T-helper 17 cell (primary cell): ENCODE measurements at places on chromosomes 12 and 14.

DNA sequence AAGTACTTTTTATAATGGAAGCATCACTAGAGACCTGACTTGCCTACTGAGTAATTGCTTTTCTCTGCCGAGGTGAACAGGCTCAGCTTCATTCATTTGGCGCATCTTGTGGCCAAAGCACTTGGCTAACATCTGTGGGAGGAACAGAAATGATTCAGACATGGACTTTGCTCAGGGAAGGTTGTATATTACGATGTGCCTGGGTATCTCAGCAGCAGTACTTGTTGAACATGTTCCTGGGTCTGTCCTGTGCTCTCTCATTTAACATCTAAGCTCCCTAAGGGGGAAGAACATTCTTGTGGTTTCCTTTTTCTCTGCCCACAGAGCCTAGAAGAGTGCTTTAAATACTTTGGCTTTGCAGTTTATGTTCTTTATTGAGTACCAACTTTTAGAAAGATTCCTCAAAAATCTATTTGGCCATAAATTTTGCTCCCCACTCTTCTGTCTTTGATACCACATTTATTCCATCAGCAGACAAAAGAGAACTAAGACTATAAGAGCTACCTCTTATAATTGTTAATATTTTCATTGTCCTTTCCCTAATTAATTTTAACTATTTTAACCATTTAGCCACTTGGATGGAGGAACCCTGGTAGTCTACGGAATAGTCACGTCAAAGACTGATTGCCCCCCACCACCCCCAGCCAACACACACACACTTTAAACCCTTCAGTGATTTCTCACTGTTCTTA lies 101.2 kb upstream of the EGLN3 start:
- no peak for DNase-seq

GRCh38 chr12:113645183-113645582 lies 173.5 kb upstream of the LHX5 start:
- DNase-seq: no peak

GRCh38 chr12:111457577-111457976 lies 51.9 kb downstream of the SH2B3 start:
- no peak for DNase-seq

DNA sequence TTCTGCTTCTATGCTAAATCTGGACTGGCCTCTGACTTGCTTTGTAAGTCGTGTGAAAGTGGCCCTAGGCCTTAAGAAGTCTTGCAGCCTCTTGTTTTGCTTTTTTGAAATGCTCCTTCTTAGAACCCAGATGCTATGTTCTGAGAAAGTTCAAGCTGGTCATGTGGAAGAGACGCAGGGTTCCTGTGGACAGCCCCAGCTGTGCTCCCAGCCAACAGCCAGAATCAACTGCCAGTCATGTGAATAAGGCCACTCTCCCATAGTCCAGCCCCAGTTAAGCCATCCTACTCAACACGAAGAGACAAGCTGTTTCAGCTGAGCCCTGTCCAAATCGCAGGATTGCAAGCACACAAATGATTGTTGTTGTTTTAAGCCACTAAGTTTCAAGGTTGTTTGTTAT lies 37.3 kb upstream of the TBPL2 start:
- no peak for DNase-seq

DNA sequence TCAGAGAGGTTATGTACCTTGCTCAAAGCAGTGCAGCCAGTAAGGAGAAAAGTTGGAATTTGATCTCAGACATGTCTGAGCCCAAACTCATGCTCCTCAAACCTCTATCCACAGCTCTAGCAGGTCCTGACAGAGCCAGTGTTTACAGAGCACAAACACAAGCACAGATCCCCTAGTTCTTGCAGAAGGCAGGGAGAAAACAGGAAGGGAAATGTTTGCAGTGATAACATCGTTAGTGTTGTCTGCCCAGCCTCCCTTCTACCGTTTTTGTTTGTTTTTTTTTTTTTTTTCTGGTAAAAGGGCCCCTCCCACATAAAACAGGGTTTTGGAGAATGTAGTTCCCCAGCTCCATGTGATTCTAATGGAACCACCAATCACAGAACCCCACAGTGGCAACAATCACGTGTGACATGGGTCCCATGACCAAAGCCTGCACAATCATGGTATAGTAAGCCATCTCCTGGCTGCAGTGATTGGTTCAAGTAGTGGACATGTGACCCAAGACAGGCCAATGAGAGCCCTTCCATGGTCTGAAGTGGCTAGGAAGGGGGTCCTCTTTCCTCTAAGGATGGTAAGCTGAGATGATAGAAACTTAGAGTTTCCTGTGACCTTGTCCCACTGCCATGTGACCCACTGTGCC lies 513.4 kb downstream of the MED13L start:
- no peak for DNase-seq

DNA sequence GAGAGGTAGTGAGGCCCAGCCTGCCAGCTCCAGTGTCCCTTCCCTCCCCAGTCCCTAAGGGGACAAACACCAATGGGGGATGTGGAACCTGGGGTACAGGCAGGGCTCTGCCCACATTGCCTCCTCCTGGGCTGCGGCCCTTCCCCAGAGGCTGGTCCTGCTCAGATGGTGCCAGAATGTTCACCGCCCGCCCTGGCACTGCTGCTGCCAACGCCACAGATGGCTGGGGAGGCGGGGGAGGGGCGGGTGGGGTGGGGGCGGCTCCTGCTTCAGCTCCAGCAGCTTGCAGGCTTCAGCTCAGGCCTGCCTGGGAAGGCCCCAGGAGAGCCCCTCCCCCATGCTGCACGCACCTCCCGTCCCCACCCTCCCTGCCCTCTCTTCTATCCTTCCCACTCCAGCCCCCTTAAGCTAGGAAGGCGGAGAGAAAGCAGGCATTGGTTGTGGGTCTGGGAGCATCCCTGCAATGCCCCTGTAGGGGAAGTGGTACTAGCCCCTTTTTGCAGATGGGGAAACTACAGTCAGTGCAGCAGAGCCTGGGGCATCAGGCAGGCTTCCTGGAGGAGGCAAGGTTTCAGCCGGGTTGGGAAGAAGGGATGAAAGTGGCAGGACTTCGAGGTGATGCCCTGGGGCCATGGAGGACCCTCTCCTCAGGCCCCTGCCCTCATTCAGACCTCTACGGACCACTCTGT lies 2.0 kb upstream of the BEGAIN start:
- no peak for DNase-seq

- no peak for DNase-seq
Observed at GRCh38 chr12:64173456-64173855, 48.6 kb downstream of the KICS2 start.

GRCh38 chr12:65742018-65743010 lies 82.0 kb upstream of the HMGA2 start:
- DNase-seq: no peak

DNA sequence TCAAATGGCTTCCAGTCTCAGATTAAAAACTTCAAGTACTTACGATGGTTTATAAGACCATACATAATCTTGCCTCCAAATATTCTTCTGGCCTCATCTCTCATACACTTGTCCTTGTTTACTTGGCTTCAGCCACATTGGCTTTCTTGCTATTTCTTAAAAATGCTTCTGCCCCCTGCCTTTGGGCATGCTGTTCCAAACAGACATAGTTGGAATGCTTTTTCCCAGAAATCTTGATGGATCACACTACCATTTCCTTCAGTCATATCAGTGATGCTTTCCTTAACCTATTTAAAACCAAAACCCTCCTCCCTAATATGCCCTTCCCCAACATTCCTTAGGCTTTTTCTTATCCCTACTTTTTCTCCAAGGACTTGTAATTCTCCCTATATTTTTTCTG lies 74.4 kb upstream of the PAWR start:
- no peak for DNase-seq

DNA sequence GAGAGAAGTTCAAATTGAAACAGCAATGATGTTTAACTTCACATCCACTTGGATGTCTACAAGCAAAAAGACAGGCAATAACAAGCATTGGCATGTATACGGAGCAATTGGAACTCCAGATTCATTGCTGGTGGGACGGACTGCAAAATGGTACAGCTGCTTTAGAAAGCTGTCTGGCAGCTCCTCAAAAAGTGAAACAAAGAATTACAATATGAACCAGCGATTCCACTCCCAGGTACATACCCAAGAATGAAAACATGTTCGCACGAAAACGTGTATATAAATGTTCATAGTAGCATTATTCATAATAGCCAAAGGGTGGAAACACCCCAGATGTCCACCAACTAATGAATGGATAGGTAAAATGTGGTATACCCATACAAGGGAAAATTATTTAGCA lies 125.7 kb downstream of the HMGA2 start:
- DNase-seq: no peak

- no peak for DNase-seq
Observed at GRCh38 chr14:100864960-100865681, 38.4 kb downstream of the RTL1 start.

DNA sequence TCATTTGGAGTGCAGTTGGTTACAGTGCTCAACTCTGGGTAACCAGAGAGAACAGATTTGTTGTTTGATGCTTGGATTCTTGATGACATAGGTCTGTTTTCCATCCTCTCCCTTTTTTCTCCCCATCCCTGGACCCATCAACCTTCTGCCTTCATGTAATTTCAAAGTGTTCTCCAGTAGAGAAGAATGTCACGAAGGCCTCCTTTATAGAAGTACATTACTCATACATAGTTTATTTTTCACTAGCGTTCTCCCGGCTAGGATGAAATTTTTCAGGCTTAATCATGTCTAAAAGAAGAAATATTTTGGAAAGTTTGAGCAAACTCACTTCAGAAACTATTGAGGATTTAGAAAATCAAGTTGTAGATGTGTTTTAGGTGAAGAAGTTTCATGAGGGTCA lies 20.9 kb upstream of the APPL2 start:
- no peak for DNase-seq
